EH (cell line): ENCODE measurements at places on chromosomes 16 and 17.

DNA sequence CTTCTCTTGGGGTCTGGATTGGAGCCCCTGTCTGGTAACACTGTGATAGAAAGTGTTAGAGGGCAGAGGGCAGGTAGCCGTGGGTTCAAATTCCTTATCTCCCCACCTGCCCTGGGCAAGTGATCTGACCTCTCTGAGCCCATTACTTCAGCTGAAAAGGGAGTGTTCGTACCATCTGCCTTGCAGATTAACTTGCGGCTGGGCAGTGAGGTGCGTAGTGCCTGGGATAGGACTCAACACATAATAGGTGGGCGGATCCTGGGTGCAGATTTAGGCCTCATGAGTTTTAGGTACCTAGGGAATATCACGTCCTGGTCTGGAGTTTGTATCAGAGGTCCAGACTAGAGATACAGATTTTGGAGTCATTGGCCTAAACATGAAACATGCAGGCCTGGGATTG lies 329.6 kb downstream of the CPPED1 start:
- no peak for DNase-seq

DNA sequence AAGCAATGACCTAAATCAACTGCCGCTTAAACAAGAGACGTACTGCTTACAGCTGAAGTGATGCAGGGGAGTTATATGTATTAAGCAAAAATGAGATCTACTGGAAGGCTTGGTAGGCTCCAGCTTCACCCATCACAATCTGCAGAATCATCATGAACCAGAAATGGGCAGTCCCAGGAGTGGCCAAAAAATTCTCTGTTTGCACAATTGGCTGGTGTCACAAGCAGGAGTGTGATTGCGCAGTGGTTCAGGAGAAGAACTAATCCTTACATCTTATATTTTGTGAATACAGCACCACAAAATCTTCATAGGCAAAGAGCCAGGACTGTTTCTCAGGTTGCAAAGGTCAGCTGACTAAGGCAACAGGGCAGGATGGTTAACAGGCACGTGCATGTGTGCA lies 75.9 kb downstream of the CES1 start:
- no peak for DNase-seq

- peak; percentile 25 for DNase-seq
Observed at GRCh38 chr17:74960570-74961342, 11.8 kb downstream of the HID1 start.

- DNase-seq = no peak
Observed at GRCh38 chr16:50702725-50703124, 9.3 kb downstream of the NOD2 start.

- no peak for DNase-seq
Observed at GRCh38 chr16:88830783-88831182, 19.1 kb upstream of the APRT start.

- DNase-seq = no peak
Observed at GRCh38 chr17:63448655-63449054, 2.5 kb upstream of the CYB561 start.

DNA sequence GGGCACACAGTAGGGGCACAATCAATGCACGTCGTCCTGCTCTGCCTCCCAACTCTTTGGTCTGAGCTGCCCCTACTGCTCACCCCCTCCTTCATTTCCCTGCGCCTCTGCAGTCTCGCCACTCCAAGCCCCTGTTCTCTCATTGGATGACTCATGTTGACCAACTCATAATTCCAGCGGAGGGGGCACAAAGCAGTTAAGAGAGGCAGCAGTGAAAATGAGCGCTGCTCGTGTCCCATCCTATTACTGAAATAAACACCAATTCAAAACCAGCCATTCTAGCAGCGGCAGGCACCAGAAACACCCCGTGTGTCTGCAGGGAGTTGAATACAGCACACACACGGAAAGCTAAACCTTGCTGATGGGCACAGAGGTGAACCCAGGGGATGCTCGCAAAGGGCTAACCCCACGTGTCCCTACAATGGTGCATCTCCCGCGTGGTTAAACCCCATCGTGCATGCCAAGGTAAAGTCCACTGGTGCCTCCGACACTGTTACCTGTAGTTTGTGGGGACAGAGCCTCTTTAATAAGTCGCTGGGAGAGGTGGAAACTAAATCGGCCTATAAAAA lies 310.4 kb downstream of the XYLT1 start:
- peak; percentile 35 for DNase-seq

DNA sequence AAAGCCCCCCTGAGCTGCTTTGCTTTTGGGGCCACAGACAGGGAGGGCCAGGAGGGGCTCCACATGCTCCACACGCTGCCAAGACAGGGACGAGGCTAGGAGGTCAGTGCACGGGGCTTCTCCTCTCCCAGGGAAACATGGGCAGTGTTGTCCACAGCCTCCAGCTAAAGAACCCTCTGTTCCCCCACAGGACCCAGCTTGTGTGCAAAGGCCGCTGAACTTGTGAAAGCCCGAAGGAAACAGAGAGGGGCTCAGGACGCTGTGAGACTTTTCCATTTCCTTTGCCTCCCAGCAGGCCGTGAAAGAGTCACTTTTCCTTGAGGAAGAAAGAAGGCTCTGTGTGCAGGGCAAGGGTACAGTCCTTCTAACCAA lies 9.7 kb downstream of the CDRT4 start:
- DNase-seq = no peak

- DNase-seq = no peak
Observed at GRCh38 chr17:28385406-28385805, 13.9 kb downstream of the SARM1 start.

GRCh38 chr16:51306886-51307595 lies 156.0 kb upstream of the SALL1 start:
- DNase-seq = no peak

GRCh38 chr16:86517652-86518258 lies 7.4 kb downstream of the FOXF1 start:
- peak; percentile 74 for DNase-seq

DNA sequence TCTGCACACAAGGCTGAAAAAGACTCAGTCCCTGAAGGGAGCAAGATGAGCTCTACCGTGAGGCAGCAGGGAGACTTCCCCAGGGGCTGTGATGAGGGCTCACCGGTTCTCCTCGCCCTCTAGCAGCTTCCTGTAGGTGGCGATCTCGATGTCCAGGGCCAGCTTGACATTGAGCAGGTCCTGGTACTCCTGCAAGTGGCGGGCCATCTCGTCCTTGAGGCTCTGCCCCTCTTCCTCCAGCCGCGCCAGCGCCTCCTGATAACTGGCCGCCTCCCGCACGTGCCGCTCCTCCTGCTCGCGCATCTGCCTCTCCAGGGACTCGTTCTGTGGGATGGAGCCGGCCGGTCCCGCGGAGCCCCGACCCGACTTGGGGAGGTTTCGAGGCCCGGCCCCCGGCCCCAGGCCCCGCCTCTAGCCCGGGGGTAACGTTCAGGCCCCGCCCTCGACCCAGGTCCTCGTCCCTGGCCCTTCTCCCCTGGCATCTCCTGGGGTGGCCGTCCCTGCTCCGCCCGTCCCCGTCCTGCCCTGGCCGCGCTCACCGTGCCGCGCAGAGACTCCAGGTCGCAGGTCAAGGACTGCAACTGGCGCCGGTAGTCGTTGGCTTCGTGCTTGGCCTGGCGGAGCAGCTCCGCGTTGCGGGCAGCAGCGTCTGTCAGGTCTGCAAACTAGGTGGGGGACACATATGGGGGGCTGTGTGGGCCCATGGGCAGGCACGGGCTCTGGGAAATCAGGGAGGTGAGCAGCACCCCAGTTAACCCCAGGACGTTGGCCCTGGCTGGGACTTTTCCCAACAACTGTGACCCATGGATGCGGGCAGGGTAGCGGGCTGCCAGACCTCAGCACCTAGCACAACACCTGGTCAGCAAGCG lies 3.9 kb downstream of the GFAP start:
- DNase-seq = peak; percentile 63

GRCh38 chr17:49634485-49634860 lies 43.4 kb downstream of the SPOP start:
- DNase-seq = peak; percentile 35

DNA sequence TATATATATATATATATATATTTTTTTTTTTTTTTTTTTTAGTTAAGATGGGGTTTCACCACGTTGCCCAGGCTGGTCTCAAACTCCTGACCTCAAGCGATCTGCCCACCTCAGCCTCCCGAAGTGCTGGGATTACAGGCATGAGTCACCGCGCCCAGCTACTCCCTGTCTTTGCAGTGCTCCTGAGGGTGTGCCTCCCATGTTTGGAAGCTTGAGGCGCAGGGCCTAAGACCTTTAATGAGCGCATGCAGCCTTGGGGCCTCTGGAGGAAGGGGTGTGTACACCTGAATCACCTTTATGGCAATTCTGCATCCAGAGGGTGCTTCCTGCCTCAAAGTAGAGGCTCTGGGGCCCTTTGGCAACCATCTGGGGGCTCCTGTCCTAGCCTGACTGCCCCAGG lies 219.4 kb upstream of the CIBAR2 start:
- DNase-seq = no peak

DNA sequence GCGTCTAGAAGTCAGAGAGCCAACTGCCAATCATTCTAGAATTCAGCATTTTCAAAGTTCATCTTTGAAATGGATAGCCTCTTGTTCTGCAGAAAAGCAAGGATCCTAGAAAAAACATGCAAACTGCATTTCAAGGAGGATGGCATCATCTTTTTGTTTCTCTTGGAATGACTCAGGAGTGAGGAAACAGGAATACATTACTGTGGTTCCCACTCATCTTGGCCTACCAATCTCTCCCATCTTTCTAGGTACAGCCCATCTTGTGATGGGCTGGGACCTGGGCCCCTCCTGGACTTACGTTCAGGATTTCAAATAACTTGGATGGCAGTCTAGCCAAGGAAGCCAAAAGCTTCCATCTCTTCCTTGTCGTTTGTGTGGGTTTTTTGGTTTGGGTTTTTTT lies 363.4 kb downstream of the CDH13 start:
- DNase-seq = peak; percentile 69

- DNase-seq = peak; percentile 25
Observed at GRCh38 chr17:4777969-4778760, 6.5 kb downstream of the TM4SF5 start.

- DNase-seq = peak; percentile 55
Observed at GRCh38 chr16:58026139-58026704, 668 bp downstream of the MMP15 start.

GRCh38 chr17:497241-498034 lies 144.8 kb upstream of the RPH3AL start:
- DNase-seq = peak; percentile 64

DNA sequence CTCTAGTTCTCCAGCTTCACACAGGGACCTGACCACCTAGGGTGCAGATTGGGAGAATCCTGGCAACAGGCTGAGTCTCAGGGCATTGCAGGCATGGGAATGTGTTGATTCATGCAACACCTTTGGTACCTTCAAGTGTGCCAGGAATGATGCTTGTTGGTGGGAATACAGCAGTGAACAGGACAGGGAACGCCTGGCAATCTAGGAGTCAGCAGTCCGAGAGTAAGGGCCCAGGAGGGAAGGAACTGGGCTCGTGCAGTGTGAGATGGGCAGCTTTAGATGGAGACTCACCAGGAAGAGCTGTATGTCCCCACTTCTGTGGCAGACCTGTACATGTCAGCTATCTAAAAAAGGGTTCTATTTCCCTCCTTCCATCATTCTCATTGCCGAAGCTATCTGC lies 12.0 kb upstream of the MRC2 start:
- DNase-seq = no peak

DNA sequence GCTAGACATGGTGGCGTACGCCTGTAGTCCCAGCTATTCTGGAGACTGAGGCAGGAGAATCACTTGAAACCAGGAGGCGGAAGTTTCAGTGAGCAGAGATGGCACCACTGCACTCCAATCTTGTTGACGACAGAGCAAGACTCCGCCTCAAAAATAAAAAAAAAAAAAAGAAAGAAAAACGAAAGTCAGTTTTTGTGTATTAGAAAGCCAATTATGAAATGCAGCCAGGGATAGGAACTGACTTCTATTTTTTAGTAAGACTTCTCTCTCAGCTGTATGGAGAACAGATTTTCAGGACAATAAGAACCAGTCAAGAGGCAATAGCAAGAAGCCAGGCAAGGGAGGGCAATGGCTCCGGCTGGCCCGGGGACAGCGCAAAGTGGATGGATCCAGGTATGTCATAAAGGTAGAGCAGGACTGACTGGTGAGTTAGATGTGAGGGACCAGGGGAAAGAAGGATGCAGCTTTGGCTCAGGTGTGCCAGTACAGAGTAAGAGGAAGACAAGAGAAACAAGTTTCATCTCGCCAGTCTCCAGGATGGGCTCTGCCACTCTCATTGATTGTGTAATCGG lies 12.5 kb upstream of the CCL1 start:
- DNase-seq = no peak

GRCh38 chr16:987906-988305 lies 6.3 kb downstream of the SOX8 start:
- no peak for DNase-seq

DNA sequence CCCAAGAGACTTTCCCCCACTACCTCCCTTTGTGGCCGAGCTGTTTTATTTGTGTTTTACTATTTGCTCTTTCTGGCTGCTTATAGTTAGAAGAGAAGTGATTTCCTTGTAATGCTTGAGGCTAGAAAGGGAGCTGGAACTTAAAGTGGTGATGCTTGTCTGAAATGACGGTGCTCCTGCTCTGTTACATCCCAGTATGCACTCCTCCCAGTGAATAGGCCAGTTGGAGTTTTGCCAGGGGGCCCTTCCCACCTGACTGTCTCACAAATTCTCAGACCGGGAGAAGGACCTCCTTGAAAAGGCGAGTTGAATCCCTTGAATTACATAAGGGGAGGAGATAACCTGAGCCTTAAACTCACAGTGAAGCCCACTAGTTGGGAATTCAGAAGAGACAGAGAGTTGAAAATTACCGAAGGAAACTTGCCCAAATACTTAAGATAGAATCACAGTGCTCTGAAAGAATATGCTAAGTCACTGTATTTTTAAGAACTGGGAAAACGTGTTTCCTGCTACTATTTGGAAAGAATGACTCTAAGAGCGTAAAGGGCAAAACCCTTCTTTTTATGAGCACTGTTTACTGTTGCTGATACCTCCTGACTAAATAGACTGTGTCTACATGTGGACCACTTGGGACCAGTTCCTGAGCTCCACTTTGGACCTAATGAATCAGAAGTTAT lies 84.7 kb upstream of the CLEC3A start:
- DNase-seq = no peak

GRCh38 chr16:87836844-87837581 lies 32.3 kb downstream of the SLC7A5 start:
- DNase-seq = no peak

DNA sequence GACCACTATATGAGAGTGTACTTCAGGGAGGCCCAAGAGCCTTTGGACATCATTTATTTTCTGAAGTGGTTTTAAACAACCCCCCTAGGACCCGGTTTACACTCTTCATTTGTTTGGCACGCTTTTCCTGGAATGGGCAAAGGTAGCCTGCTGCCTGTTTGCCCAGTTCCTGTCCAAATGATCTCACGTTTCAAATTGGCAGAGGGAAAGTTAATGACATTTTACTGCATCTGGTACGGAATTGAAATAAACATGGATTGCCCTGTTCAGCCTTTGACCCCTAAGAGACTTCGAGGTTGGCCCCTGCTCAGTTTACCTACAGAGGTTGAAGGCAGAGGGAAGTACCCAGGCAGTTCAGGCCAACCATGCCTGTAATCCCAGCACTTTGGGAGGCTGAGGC lies 5.8 kb upstream of the RPRML start:
- no peak for DNase-seq

- no peak for DNase-seq
Observed at GRCh38 chr16:55389426-55390073, 65.5 kb downstream of the IRX6 start.
